ENCODE measurements at places on chromosomes 16 and 17. TPM values are rescaled to one million over a fixed set of nuclear protein-coding genes. Genes with fewer than 3 reads are reported as not detected.

DNA sequence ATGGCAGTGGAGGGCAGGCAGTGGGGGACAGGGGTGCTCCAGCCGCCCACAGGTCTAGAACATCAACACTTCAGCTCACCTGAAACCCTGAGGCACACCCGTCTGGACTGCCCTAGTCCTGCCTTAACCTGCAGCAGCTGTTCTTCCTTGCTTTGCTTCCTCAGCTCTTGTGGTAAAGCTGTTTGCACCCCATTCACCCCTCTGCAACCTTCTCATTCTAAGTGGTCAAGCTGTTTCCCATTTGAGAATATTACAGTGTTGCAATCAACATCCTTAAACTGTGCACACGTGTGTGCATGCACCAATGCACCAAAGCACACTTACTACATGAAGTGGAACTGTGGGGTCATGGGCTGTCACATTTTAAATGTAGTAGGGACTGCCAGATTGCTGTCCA is 32.4 kb downstream of the SCNN1B start:
- no peak for DNase-seq

DNA sequence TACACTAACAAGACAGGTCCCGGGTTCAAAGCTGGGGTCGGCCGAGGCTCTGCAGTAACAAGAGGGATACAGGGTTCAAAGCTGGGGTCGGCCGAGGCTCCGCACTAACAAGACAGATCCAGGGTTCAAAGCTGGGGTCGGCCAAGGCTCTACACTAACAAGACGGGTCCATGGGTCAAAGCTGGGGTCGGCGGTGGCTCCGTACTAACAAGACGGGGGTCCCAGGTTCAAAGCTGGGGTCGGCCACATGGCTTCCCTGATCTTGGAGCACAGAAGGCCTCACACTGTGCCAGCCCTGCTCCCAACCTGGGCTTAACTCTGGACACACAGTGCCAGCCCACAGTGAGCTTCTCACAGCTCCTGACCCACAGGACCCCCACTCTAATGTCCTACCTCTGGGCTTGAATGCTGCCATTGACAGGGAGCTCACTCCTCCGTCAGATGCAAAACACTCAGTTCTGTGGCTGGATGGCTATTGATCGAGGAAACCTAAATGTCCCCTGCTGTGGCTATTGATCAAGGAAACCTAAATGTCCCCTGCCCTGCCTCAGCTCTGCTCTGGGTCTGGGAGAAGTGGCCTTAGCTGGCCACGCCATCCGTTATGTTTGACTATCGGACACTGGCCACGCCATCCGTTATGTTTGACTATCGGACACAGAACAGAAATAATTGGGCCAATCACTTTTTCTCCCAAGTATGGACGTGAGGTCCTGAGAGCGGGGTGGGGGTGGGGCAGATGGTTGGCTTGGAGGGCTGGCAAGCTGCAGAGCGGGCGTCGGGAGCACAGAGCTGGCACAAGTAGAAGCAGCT is 54.6 kb upstream of the DOC2B start:
- DNase-seq, result no peak

Gene GPR142
- not detected for total RNA-seq

GRCh38 chr16:67271446-67271845 is 7.9 kb upstream of the PLEKHG4 start:
- DNase-seq, result no peak

DNA sequence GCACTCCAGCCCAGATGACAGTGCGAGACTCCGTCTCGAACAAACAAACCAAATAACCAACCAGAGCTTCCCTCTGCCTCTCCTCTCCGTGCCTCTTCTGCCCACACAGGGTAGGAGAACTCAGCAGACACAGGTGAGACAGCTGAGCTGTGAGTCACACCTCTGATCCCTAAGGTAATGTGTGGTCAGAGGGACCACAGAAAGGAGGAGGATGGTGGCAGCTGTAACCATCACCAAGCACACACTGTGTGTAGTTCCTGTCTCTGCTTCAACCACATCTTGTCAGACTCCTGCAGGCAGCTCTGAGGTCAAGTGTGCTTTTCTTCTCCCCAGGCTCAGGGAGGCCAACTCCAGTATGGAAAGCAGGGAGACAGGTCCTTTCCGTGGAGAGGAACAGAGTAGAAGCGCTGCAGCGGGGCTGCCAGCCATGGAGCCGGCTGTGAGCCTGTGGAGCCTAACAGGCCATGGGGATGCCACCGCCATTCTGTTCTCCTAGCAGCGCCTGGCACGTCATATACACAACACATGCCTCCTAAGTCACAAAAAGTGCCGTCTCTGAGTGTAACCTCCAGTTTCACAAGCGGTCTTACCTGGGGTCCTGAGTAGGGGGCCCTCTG is 7.1 kb downstream of the NUDT16L1 start:
- DNase-seq, result no peak
